ENCODE measurements at places on chromosomes 6 and 20. TPM values are rescaled to one million over a fixed set of nuclear protein-coding genes. Genes with fewer than 3 reads are reported as not detected.

GRCh38 chr20:46342451-46343347, 34.4 kb upstream of the CDH22 start:
- DNase-seq: no peak

- DNase-seq: peak; percentile 60
Measured at GRCh38 chr20:61115364-61116065, 136.5 kb upstream of the CDH4 start.

DNA sequence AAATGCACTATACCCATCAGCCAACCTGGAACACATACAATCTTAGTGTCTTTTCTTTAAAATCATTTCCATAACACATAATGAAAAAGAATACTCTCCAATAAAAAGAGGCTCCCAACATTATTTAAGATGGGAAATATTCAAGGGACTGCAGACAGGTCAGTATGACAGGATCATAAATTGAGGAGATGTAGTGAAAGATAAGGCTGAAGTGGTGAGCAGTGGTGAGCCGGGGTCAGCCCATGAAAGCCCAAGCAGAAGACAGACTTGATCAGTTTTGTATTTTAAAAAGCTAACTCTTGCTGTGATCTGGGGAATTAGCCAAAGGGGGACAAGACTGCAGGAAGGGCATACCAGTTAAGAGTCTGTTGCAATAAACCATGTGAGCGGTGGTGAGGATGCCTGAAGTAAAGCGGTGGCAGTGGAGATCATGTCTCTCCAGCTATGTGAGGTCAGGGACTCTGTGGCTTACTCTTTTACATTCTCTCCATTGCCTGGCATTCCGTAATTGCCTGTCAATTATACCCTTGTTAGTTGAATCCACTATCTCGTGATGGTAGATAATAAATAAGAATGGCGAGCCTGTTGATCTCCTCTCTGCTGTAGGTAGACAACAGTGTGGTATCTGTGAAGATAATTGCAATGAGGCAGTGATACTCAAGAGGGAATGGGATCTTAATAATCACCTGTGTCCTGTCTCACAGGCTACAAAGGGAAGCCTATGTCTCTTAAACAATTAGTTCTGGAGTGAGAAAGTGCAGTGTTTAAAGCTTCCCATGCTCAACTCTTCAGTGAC, 97.4 kb downstream of the FILIP1 start:
- DNase-seq: no peak

DNA sequence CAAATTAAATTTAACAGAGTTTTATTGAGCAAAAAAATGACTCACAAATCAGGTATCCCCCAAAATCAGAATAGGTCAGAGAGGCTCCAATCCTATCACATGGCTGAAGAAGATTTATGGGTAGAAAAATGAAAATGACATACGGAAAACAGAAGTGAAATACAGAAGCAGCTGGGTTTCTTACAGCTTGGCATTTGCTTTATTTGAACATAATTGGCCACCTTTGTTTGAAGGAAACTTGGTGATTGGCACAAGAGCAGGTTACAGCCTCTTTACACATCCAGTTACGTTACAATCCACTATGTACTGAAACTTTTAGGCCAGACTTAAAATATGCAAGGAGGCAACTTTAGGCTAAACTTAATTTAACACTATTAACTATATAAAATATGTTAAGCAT, 11.7 kb upstream of the TREM2 start:
- DNase-seq: no peak

- no peak for DNase-seq
Measured at GRCh38 chr6:167934426-167934864, 63.0 kb upstream of the KIF25 start.

- no peak for DNase-seq
Measured at GRCh38 chr6:147207351-147207750, 3.1 kb downstream of the STXBP5 start.

DNA sequence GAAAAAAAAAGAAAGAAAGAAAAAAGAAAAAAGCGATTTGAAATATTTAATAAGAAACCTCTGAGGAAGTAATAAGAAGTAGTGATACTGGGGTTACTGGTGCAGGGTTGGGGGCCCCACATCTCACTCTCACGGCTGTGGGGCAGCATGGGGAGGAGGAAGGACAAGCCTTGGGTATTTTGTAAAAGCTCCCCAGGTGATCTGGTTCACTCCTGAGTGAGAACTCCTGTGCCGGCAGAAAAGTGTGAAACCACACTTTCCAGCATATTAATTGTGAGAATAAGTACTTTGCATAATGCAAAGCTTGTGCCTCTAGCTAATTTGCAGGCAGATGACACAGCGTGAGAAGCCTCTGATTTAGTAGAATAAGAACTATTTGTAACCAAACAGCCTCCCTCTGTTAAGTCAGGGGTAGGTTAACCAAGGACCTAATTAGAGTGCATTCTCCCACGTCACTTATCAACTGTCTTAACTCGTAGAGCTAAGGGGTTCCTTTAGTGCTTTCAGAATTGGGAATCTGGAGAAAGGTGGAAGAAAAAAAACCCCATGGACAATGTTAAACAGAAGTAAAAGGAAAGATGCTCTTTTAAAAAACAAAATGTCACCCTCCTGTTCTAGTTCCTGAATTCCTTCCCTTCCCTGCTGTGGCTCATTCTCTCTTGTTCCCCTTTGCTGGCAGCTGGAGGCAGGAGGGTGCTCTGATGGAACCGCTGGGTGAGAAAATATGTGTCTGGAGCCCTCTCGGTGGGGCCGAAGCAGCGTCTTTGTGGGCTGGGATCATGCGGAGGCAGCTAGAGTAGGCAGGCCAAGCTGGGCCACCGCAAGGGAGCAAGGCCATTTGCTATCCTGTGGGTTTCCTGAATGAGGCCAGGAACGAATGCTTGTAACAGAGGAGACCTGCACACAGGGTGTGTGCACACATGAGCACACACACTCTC, 108.7 kb downstream of the FYN start:
- DNase-seq: no peak

DNA sequence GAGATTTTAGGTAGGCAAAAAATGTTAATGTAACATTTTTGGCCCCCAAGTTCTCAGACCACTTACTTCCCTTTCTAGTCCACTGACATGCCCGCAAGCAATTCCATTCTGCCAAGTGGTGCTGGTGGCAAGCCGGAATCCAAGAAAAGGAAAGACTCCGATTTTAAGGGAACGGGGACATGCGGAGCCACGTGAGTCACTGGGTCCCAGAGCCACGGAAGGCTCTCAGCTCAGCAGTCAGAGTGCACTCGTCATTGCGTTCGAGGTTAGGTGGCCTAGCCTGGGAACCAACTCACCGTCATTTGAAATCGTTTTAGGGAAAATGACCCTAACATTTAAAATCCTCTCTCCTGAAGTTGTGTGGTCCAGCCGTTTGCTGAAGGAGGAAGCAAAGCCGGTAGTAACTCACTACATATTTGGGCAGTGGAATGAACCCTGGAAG, 711 bp upstream of the SIRT5 start:
- peak; percentile 40 for DNase-seq

- DNase-seq: no peak
Measured at GRCh38 chr20:47656318-47656717, 129.0 kb downstream of the SULF2 start.

- DNase-seq: no peak
Measured at GRCh38 chr6:155248008-155249001, 15.5 kb upstream of the CLDN20 start.

DNA sequence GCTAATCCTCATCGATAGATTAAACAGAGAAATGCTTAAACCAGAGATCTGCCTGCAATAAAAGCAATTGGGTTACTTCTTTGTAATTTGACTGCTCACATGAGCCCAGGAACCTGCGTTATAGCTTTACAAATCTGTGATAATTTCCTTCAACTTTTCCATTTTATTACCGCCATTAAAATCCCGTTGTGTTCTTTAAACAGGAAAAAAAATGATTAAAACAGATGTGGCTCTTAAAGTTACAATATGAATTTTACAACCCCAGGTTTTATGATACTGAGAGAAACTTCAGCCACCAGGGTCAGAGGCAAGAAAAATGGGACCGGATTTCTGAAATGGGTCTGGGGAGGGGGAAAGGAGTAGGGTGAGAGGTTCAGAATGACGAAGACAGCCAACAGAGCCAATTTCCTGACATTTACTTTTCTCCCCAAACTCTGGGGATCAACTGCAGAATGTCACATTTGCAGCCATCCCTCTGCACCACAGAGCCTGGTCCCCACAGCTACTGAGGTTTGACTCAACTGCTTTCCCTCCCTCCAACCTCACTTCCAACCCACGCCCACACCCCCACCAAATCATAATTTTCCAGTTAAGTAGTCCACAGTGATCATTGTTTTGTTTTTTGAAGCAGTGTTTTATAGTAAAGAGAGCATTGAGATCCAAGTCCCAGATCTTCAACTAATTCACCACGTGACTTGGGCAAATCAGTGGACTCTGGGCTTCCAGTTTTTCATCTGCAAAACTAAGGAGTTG, 77.6 kb upstream of the EYA2 start:
- DNase-seq: no peak

DNA sequence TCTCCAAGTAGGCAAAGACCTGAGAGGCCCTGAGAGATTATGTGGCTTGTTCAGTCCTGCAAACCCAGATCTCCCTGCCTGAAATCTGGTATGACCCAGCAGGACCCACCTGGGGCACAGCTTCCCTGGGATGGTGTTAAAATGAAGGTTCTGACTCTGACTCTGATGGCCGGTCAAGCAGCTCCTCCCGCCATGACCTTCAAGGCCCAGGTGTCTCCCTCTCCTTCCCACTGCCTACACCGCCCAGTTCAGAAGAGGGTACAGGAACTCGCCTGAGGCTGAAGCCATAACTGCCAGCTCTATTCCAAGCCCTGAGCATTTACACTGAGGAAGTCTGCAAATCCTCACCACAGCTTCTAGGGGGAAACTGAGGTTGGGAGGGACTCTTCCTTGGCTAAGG, 5.9 kb upstream of the CST7 start:
- no peak for DNase-seq

DNA sequence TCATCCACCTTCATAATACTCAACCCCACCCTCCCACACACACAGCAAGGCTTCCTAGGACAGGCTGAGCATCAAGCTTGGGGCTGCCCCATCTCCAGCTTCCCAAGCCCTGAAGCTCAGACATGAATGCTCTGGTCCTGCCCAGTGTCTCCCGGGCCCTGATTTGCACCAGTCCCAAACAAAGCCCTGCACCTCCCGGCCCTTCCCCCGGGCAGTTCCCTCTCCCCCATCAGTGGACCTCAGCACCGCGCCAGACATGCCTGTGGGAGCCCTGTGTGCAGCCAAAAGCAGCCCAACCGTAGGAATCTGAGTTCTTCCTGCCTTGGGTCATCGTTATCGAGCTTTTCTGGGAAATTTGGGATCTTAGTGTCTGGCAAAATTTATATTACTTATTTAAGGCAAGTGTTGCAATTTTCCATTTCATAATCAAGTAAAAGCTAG, 63.5 kb downstream of the THBS2 start:
- peak; percentile 83 for DNase-seq

VWA7 gene
- total RNA-seq: 12.8 TPM

PRKN gene
- total RNA-seq: 23.1 TPM

CAGE1 gene
- not detected for total RNA-seq

FAM83B gene
- total RNA-seq: 3.3 TPM

RAD21L1 gene
- total RNA-seq: not detected

ANKEF1 gene
- 1.3 TPM for total RNA-seq

PRL gene
- total RNA-seq: not detected

SLC23A2 gene
- total RNA-seq: 6.4 TPM

All from left ventricle myocardium superior (tissue), 1 donor.